Inflammatory macrophage treated with lipopolysaccharide for 4 hours (primary cell): ENCODE measurements at places on chromosomes 5 and 9.
A peak's percentile ranks its signal among the peaks of the same experiment; 100 is the strongest.

DNA sequence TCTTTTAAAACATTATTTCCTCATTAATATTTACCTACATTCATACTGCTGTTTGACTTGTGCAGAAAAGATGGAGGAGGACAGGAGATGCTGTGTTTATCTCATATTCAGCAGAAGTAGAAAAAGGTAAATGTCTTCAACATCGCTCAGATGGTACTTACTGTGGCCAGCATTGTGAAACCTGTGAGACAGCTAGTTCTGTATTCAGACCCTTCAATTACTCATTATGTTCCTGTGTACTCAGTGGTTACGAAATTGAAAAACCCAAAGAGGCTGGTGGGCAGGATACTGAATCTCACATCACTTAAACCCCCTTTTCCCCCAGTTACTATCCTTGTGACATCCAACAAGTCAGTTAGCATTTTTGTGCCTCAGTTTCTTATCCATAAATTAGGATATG, 216.0 kb downstream of the KDM4C start:
- DNase-seq, result peak; percentile 62

DNA sequence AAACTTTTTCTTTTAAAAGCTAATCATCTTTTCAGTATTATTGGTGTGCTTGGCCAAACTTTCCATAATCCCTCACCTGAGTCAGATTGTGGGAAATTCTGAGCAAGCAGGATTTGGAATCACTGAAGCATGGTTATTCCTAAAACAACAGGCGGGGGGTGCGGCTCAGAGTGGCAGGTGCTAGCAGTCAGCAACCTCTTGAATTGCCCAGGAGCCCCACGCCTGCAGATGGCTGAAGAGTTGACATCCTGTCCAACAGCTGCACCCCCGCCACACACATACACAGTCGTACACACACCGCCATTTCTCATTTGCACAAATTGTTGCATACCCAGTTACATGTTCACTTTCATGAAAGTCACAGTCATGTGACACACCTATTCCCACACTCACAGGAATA, 96.6 kb downstream of the LHX2 start:
- no peak for DNase-seq

GRCh38 chr9:133323991-133324703, 11.8 kb downstream of the SURF6 start:
- no peak for DNase-seq

DNA sequence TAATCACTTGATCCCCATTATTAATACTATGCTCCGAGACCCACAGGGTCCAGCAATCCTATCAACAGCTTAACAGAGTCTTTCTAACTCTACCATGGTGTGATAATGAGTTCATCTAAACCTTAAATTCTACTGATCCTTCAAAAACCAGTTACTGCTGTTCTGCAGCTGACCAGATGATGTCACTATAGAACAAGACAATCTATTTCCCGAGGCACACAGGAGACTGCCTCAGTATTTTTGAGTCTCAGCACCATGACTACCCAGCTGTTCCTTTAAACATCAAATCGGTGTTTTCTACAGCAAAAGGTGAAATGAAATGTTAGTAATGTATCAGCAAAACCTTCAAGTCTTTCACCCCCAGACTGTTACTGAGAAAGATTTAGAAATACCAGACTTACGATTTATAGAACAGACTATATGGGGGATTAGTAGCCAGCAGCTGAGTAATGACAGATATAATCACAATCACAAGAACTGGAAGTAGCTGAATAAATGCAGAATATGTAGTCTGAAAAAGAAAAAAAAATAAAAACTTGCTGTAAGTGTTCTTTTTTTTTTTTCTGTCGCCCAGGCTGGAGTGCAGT, 16.9 kb downstream of the DNAJC18 start:
- DNase-seq, result peak; percentile 72

GRCh38 chr5:13250464-13251291, 693.8 kb downstream of the DNAH5 start:
- no peak for DNase-seq

GRCh38 chr5:163379298-163380155, 57.9 kb upstream of the CCNG1 start:
- peak; percentile 58 for DNase-seq

GRCh38 chr9:5112109-5112592, 73.3 kb downstream of the INSL6 start:
- no peak for DNase-seq

- DNase-seq, result no peak
Observed at GRCh38 chr5:58099257-58099656, 360.6 kb downstream of the PLK2 start.

GRCh38 chr5:141817631-141818030, 60.6 kb downstream of the PCDH1 start:
- DNase-seq, result no peak

- no peak for DNase-seq
Observed at GRCh38 chr5:79842006-79842881, 148.8 kb downstream of the MTX3 start.

GRCh38 chr5:65760504-65761275, 38.7 kb downstream of the NLN start:
- DNase-seq, result no peak

- DNase-seq, result peak; percentile 57
Observed at GRCh38 chr5:112417931-112418658, 982 bp downstream of the EPB41L4A start.

DNA sequence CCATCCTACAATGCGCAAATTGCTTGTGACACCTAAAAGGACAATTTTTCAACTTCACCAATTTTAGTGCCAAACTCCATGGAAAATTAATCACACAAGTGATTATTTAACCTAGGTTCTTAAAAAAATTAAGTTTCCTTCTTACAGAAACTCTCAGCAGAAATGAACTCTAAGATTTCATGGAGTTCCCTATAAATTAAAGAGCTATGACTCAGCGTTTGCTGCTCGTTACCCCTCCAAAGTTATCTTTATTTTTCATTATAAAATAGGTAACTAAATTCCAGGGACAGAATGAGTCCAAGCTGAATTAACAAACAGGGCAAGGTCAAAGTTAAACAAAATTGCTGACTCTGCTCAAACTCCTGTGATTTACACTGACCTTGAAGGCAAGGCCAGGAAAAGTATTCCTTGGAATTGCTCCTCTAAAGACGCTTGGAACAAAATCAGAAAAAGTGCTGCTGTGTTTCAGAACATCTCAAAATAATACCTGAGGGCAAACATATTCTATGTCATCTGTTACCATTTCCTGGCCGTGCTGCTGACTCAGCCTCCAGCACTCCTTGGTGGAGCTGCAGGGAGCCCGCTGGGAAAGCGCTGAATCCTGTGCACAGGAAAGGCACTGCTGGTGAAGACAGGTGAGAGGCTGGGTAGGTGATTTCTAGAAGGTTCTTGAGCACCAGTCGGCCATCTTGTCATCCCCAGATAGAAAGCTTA, 2.5 kb upstream of the CMBL start:
- DNase-seq, result no peak

GRCh38 chr9:129335464-129336129, 157.5 kb upstream of the IER5L start:
- peak; percentile 48 for DNase-seq

DNA sequence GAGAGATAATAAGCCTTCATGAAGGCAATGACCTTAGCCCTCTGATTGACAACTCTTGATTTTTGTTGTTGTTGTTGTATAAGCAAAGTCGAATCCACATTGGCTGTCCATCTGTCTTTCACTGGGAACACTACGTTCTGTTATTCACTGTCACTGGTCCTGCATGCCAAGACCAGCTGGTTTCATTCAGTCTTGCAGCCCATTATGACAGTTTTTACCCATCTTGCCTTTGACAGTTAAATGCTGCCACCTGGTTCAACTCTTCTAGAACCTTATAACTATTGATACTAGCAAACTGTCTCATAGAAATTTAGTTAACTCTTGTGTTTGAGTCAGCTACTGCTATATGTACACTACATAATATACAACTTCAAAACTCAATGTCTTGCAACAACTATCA, 382.3 kb upstream of the CDH10 start:
- no peak for DNase-seq

DNA sequence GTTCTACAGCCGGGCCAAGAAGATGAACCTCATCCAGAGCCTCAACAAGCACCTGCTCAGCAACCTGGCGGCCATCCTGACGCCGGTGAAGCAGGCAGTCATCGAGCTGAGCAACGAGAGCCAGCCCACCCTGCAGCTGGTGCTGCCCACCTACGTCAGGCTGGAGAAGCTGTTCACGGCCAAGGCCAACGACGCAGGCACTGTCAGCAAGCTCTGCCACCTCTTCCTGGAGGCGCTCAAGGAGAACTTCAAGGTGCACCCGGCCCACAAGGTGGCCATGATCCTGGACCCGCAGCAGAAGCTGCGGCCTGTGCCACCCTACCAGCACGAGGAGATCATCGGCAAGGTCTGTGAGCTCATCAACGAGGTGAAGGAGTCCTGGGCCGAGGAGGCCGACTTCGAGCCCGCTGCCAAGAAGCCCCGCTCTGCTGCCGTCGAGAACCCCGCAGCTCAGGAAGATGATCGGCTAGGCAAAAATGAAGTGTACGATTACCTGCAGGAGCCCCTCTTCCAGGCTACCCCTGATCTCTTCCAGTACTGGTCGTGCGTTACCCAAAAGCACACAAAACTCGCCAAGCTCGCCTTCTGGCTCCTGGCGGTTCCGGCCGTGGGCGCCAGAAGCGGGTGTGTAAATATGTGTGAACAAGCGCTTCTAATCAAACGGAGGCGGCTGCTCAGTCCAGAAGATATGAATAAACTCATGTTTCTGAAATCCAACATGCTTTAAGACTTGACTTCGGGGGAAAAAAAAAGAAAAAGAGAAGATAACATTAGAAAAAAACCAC, 28.5 kb downstream of the AMBP start:
- no peak for DNase-seq

DNA sequence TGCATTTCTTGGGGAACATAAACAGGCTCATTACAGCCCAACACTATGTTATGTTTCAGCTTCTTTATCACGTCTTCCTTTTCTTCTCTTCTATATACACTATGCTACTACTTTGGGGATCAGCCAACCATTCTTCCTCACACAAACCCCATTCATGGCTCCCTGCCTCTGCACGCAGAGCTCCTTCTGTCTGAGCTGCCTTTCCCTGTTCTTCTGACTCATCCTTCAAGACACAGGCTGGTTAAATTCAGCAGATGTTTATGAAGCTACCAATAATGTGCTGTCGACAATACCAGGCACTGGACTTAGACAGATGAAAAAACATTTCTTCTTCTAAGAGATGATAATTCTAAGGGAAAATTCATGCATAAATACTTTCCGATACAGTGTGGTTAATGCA, 102.5 kb upstream of the TXNDC8 start:
- DNase-seq, result no peak

GRCh38 chr5:76582230-76583162, 40.7 kb downstream of the F2RL2 start:
- peak; percentile 96 for DNase-seq

GRCh38 chr5:57677235-57677634, 194.6 kb upstream of the ACTBL2 start:
- no peak for DNase-seq

GRCh38 chr5:23820765-23821471, 313.5 kb downstream of the PRDM9 start:
- peak; percentile 2 for DNase-seq

DNA sequence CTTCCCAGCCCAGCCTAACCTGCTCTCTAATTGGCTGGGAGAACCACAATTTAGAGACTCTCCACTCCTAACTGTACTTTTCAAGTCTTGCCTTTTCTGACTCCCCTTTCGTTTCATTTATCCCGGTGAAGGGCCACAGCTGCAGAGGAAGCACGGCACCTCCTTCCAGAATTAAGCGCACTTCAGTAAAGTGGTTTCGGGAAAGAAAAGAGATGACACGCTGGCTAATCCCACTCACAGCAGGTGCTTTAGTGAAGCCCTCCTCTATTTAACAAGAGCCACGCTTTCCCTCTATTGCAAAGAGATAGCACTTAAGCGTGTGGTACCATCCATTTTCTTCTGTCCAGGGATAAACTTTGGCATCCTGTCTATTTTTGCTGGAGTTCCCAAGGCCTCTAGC, 4.8 kb downstream of the DNAH5 start:
- DNase-seq, result no peak

DNA sequence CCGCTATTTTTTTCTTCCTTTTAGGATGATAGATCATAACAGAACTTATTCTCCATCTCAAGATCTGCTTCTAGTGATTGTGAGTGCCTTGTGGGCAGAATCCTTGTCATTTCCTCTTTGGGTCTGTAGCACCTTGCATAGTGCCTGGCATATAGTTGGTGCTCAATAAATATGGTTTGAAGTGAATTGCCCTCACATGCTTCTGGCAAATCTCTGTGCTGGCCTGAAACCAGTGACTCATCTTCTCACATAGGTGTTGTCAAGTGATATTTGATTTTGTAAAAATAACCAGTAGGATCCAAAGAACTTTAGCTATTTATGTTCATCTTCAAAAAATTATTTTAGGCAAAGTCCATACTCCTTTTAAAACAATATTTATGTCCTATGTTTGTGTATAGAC, 86.7 kb downstream of the GABRG2 start:
- no peak for DNase-seq

DNA sequence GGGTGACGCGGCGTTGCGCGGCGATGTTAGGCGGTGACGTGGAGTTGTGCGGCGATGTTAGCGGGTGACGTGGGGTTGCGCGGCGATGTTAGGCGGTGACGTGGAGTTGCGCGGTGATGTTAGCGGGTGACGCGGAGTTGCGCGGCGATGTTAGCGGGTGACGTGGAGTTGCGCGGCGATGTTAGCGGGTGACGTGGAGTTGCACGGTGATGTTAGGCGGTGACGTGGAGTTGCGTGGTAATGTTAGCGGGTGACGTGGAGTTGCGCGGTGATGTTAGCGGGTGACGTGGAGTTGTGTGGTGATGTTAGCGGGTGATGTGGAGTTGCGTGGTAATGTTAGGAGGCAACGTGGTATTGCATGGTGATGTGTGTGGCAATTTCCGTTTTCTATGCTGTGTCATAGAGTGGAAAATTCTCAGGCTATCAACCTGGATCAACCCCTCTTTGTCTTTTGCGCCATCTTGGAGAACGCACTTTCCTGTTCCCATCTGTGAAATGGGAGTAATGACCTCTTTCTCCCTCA, 76.0 kb downstream of the ANKRD33B start:
- DNase-seq, result no peak

DNA sequence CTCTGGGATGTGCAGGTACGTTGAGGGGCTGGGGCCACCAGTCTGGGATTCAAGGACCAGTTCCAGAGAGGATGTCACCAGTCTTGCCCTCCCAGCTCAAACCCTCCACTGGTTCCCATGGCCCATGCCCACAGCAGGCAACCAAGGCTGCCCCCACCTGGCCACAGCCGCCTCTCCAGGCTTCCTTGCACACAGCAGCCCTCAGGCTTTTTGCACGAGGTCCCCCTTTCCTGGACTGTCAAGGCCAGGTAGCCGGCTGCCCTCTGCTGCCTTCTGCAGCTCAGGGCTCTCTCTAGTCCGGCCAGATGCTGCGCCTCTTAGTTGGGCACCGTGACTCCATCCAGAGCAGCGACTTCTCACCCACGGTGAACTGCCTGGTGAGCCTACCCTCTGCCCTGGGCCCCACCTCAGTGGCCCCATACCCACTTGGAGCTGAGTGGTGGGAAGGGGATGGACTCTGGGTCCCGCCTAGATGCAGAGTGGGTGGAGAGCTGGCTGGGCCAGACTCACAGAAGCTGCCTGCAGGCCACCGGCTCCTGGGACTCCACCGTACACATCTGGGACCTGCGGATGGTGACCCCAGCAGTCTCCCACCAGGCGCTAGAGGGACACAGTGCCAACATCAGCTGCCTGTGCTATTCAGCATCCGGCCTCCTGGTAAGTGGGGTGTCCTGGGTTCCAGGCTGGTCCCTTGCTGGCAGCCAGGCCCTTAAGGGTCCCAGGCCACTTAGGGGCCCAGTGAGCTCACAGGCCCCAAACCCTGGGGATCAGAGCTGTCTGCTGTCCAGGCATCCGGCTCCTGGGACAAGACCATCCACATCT, 2.9 kb downstream of the WDR38 start:
- no peak for DNase-seq

GRCh38 chr5:180590543-180591310, 572 bp downstream of the SCGB3A1 start:
- no peak for DNase-seq

GRCh38 chr9:131773911-131774379, 34.1 kb upstream of the RAPGEF1 start:
- DNase-seq, result peak; percentile 15
